ENCODE measurements at places on chromosomes 2 and 18. TPM values are rescaled to one million over a fixed set of nuclear protein-coding genes. Genes with fewer than 3 reads are reported as not detected.
A peak's percentile ranks its signal among the peaks of the same experiment; 100 is the strongest.

DNA sequence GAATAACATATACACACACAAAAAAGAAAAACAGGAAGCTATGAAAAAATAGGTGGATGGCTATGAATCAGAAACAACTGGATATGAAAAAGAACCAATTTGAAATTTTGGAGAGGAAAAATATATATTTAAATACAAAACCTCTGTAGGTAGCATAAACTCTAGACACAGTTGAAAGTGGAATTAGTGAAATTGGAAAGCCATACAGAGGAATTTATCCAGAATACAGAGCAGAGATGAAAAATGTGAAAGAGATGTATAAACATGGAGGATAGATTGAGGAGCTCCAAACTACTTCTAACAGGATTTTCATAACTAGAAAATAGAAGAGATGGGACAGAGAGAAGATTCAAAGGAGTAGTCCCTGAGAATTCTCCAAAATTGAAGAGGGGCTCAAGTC is 168.8 kb downstream of the SEPTIN10 start:
- H3K4me1 ChIP-seq, result peaks cover 12% of the 10 kb centered on the region
- H3K27ac ChIP-seq, result no peak overlapping the region
- no peak for DNase-seq
- H3K36me3 ChIP-seq, result no peaks in the 10 kb centered on the region
- H3K27me3 ChIP-seq, result no peaks in the 10 kb centered on the region
- H3K4me3 ChIP-seq, result no peak overlapping the region

DNA sequence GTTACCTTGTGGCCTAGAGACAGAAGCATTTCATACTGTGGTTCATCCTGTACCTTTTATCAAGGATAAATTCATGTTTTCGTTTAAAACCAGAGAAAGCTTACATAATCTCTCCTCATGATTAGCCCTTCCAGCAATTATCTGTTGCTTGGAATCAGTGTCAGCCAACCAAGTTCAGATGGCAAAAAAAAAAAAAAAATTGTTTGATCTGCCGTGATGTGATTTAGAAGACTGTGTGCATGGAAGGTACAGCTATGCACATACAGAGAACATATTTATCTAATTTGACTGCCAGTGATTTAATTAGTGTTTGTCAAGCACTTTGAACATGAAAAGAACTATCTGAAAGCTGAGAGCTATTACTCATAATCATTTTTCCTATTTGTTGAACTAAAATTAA is 180.9 kb downstream of the ZEB2 start:
- H3K4me3 ChIP-seq, result no peak overlapping the region
- H3K27ac ChIP-seq, result no peak overlapping the region
- no peak for DNase-seq
- no peaks in the 10 kb centered on the region for H3K27me3 ChIP-seq
- no peaks in the 10 kb centered on the region for H3K4me1 ChIP-seq
- no peaks in the 10 kb centered on the region for H3K36me3 ChIP-seq

Gene C2orf72
- total RNA-seq, result 141 TPM

Gene INHA
- total RNA-seq, result 0.08 TPM

DNA sequence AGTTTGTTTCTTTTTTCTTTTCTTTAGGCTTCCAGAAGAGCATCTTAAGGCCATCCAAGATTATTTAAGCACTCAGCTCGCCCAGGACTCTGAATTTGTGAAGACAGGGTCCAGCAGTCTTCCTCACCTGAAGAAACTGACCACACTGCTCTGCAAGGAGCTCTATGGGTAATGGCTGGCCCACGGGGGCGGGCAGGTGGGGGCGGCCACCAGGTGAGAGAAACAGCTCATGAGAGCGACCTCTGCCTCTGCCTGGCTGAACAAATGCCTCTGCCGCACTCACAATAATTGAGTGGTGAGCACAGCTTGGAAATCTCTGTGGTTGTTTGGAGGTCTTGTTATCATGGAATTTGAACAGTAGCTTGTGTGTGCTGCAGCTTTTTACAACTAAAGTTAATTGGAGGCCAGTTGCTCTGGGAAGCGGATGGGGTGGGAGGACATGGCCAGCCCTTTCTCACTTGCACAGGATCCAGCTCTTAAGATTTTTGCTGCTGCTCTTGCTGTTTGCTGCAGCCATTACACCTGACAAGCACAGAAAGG is 70.4 kb downstream of the INPP5D start:
- no peaks in the 10 kb centered on the region for H3K4me1 ChIP-seq
- no peaks in the 10 kb centered on the region for H3K27me3 ChIP-seq
- DNase-seq, result no peak
- no peak overlapping the region for H3K4me3 ChIP-seq

DNA sequence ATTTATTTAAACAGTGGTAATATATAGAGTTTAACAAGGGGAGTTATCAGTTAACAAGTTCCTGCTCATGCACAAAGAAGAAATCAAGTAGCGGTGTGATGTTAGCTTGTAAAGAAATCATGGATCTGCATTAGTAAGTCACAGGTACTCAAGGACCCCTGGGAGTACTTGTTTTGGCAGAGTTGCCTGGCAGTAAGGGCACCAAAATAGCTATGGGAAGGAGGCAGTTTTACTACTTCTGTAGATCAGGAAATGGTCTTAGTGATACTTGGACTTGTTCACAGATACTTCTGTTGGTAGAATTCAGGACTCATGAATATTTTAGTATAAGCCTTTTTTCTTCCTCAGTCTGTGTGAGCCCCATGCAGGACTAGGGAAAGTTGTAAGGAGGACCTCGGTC is 107.3 kb upstream of the IL1R2 start:
- H3K4me3 ChIP-seq, result no peak overlapping the region
- H3K4me1 ChIP-seq, result peaks cover 1% of the 10 kb centered on the region
- DNase-seq, result no peak
- no peak overlapping the region for H3K27ac ChIP-seq
- H3K27me3 ChIP-seq, result no peaks in the 10 kb centered on the region
- H3K36me3 ChIP-seq, result peaks cover 15% of the 10 kb centered on the region

Gene FAHD2B
- 4.1 TPM for total RNA-seq

- H3K36me3 ChIP-seq, result no peaks in the 10 kb centered on the region
- no peaks in the 10 kb centered on the region for H3K4me1 ChIP-seq
- no peak overlapping the region for H3K27ac ChIP-seq
- no peak for DNase-seq
- H3K4me3 ChIP-seq, result no peak overlapping the region
Measured at GRCh38 chr18:30929065-30929464, 113.5 kb downstream of the DSC3 start.

Gene KIF3C
- 0.67 TPM for total RNA-seq

Gene ERICH2
- 0.42 TPM for total RNA-seq

GRCh38 chr2:143397884-143398614 is 268.8 kb downstream of the ARHGAP15 start:
- no peak overlapping the region for H3K4me3 ChIP-seq
- no peaks in the 10 kb centered on the region for H3K27me3 ChIP-seq
- H3K4me1 ChIP-seq, result no peaks in the 10 kb centered on the region

DNA sequence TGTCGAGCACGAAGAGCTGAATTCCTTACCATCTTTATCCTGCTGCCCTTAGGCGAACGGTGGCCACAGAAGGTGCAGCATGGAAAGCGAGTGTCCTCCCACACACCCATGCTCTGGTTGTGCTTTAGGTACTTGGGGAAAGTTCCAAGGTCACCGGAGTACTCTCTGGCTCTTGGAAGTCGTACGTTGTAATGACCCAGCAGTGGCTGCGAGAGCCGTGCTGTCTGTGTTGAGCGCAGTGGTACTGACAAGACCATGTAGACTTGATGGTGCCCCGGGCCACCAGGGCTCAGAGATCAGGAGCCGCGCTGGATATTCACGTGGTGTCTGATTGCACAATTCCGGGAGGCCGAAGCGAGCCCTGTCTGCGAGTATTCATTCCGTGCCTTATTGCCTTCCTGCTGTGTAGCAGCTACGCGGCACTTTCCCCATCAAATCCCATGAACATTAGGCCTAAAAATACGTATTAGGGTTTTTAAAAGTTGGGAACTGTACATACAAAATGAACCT is 222.0 kb downstream of the ZNF516 start:
- DNase-seq, result no peak
- H3K36me3 ChIP-seq, result no peaks in the 10 kb centered on the region
- H3K4me3 ChIP-seq, result no peak overlapping the region
- H3K4me1 ChIP-seq, result no peaks in the 10 kb centered on the region

Gene L3MBTL4
- 5.5 TPM for total RNA-seq

DNA sequence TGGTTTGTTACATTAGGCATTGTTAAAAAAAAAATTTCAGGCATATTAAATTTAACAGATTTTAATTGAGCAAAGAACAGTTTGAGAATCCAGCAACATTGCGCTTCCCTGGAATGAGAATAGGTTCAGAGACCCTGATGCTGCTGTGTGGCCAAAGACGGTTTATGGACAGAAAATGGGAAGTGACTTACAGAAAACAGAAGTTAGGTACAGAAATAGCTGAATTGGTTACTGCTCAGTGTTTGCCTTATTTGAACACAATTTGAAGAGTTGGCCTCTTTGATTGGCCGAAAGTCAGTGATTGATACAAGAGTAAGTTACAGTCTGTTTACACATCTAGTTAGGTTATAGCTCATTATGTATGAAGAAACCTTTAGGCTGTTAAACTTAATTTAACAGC is 6.0 kb upstream of the NEDD4L start:
- H3K27me3 ChIP-seq, result no peaks in the 10 kb centered on the region
- no peak for DNase-seq
- no peak overlapping the region for H3K27ac ChIP-seq
- H3K4me1 ChIP-seq, result peaks cover 4% of the 10 kb centered on the region
- H3K36me3 ChIP-seq, result no peaks in the 10 kb centered on the region
- no peak overlapping the region for H3K4me3 ChIP-seq

- DNase-seq, result no peak
- H3K36me3 ChIP-seq, result no peaks in the 10 kb centered on the region
- no peaks in the 10 kb centered on the region for H3K4me1 ChIP-seq
Measured at GRCh38 chr2:37873229-37873628, 51.9 kb upstream of the RMDN2 start.

Gene FEV
- not detected for total RNA-seq

DNA sequence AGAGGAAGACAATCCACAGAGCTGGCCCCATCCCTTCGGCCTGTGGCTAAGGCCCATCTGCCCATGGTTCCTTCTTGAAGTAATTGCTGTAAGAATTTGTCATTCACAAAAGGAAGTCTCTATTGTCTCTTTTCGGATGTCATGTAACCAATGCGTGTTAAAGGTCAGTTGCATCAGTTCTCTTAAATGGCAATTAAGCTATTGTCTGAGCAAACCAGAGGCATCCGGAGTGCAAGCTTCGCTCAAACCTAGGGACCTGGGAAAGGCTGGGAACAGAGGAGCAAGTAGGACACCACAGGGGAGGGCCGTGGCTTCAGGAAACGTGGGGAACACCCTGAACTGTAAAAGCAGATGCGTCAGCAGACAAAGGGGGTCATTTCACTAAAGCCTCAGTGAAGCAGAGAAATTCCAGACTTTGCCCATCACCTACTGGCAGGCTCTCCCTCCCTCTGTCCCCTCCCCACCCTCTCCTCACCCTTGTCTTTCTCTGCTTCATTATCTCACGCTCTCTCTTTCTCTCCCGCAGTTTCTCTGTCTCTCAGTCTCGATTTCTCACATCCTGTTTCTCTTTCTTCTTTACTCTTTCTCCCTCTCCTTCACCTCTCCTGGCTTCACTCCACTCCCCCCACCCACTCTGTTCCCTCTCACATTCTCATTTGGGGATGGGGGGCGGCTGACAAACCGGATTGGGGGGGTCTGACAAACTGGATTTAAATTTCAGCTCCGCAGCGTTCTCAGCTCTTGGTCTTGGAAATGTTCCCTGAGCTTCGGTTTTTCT is 204.6 kb upstream of the TNP1 start:
- H3K4me1 ChIP-seq, result no peaks in the 10 kb centered on the region
- H3K4me3 ChIP-seq, result no peak overlapping the region
- no peak overlapping the region for H3K27ac ChIP-seq
- no peak for DNase-seq

GRCh38 chr2:182646763-182647498 is 69.1 kb upstream of the DNAJC10 start:
- H3K27ac ChIP-seq, result no peak overlapping the region
- no peaks in the 10 kb centered on the region for H3K36me3 ChIP-seq
- H3K4me1 ChIP-seq, result no peaks in the 10 kb centered on the region
- H3K4me3 ChIP-seq, result no peak overlapping the region
- no peak for DNase-seq

DNA sequence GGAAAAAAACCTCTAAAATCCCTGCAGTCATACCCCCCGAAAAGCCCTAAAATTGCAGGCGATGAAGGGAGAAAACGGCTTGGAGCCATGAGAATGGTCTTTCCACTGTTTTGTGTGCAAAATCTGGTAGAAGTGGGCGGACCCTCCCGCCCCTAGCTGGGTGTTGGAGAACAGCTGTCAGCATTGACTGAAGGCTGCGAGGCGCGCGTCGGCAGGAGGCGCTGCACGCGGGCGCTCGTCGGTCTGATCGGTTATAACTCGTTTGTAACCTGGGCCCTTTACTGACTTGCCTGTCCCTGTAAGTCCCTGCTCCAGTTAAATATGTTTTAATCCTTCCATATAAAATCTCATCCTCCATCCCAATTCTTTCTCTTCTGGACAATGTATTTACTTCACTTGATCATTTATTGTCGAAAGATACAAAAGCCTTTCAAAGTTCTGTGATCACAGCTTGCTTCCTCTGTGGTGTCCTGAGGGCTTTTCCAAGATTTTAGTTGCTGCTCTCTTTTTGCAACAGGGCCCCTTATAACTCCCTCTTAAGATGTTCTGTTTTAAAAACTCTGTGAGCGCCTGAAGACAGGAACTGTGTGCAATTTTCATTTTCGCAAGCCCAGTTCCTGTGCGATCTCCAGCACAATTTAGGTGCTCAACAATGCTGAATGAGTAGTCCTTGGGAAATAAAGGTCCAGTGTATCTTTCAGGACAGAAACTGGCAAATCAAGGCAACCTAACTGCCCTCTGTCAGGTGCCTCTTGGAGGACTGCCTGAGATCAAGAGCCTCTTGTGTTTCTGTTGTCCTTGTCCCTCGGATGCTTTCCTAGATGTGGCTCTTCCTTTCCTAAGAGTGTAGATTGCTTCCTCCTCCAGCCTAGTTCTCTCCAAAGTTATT is 918 bp upstream of the HNRNPLL start:
- no peaks in the 10 kb centered on the region for H3K27me3 ChIP-seq
- H3K4me3 ChIP-seq, result peak overlapping the region; percentile 82
- DNase-seq, result peak; percentile 82
- H3K36me3 ChIP-seq, result no peaks in the 10 kb centered on the region

GRCh38 chr2:7867867-7868266 is 814.0 kb upstream of the ID2 start:
- H3K4me1 ChIP-seq, result no peaks in the 10 kb centered on the region
- no peaks in the 10 kb centered on the region for H3K36me3 ChIP-seq
- H3K27ac ChIP-seq, result no peak overlapping the region

- H3K4me1 ChIP-seq, result no peaks in the 10 kb centered on the region
- H3K36me3 ChIP-seq, result no peaks in the 10 kb centered on the region
- H3K27ac ChIP-seq, result no peak overlapping the region
- no peaks in the 10 kb centered on the region for H3K27me3 ChIP-seq
Measured at GRCh38 chr2:172889768-172890430, 154.3 kb downstream of the RAPGEF4 start.

Gene TRPM8
- total RNA-seq, result 1.1 TPM

GRCh38 chr18:52334896-52335295 is 5.1 kb upstream of the DCC start:
- H3K4me1 ChIP-seq, result no peaks in the 10 kb centered on the region
- no peaks in the 10 kb centered on the region for H3K36me3 ChIP-seq
- H3K27me3 ChIP-seq, result peaks cover 8% of the 10 kb centered on the region
- H3K4me3 ChIP-seq, result no peak overlapping the region
- no peak for DNase-seq

Gene TACR1
- not detected for total RNA-seq

GRCh38 chr18:48826271-48826670 is 124.5 kb downstream of the SMAD7 start:
- H3K27me3 ChIP-seq, result no peaks in the 10 kb centered on the region
- H3K27ac ChIP-seq, result no peak overlapping the region
- H3K36me3 ChIP-seq, result no peaks in the 10 kb centered on the region
- H3K4me3 ChIP-seq, result no peak overlapping the region

GRCh38 chr2:232027530-232027929 is 66.0 kb downstream of the DIS3L2 start:
- no peak overlapping the region for H3K27ac ChIP-seq
- DNase-seq, result no peak
- H3K36me3 ChIP-seq, result peaks cover 7% of the 10 kb centered on the region
- no peak overlapping the region for H3K4me3 ChIP-seq
